ENCODE measurements at places on chromosomes 4 and X. TPM values are rescaled to one million over a fixed set of nuclear protein-coding genes. Genes with fewer than 3 reads are reported as not detected.

- DNase-seq, result no peak
These were observed 93.7 kb upstream of the MSX1 start for GRCh38 chr4:4765811-4766210.

The MAGEA2B gene
- not detected for total RNA-seq

DNA sequence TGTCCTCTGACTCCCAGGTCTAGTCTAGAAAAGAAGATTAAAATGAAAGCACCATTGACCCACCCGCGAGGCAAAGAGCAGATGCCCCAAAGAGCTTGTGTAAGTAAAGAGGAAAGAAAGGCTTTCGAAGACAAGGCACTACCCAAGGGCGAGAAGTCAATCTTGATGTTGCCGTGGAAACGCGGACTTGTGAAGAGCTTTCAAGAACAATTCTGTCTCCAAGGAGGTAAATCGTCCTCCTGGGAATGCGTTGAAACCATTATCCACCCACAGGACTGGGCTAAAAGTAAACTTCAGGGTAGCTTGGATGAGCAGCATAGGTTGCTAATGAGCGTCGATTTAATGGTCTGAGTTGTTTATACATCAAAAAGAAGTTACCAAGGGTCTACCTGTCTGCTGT is 189.3 kb downstream of the DHRSX start:
- DNase-seq, result no peak

DNA sequence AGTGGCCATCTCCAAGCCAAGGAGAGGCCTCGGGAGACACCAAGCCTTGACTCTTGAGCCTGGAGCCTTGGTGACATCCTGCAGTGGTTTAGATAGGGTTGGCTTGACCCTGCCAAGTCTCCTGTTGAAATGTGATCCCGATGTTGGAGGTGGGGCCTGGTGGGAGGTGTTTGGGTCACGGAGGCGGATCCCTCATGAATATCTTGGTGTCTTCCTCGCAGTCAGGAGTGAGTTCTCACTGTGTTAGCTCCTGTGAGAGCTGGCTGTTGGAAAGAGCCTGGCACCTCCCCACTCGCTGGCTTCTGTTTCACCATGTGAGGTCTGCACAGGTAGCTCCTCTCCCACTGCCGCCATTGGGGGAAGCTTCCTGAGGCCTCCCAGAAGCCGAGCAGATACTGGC is 38.8 kb downstream of the ADRA2C start:
- no peak for DNase-seq

The LINC00632 gene
- total RNA-seq, result not detected

The C4orf51 gene
- total RNA-seq, result not detected

GRCh38 chrX:79130857-79131256 is 13.6 kb upstream of the GPR174 start:
- no peak for DNase-seq

DNA sequence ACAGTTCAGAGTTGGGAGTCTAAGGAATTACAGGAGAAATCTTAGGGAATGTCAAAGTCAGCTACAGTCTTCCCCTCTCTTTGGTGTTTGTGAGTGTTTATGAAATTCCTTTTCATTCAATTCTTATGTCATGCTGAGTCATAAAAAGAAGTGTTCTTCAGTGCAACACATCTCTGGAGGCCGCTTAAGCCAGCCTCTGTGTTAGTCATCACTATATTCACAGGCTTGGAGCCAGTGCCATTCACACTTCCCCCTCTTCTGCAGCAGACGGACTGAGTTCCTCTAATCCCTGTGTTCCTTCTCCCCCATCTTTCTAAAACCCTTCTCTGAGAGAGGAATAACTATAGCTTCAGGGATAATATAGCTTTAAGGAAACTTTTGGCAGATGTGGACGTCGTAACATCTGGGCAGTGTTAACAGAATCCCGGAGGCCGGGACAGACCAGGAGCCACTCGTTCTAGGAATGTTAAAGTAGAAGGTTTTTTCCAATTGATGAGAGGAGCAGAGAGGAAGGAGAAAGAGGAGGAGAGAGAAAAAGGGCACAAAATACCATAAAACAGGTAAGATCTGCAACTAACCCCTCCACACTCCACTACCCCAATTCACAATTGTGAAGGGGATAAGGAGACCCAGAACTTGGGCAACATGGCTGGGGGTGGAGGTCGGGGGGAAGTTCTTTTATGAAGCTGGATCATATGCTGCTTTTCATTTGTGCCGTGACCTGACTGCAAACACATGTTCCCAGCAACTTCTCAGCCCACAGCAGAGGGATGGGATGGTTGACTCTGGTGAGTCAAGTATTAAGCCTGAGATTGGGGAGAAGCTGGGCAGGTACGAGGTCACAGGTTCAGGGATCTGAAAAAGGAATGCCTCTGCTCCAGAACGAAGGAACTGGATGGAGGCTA is at the start of gene SRPX2:
Gene SRPX2 (plus strand): TSS at position 244 of the 905 bp plus-strand sequence. CDS start 2,124 bp downstream, outside the sequence.
- DNase-seq, result no peak

The SCML1 gene
- total RNA-seq, result 6.4 TPM

DNA sequence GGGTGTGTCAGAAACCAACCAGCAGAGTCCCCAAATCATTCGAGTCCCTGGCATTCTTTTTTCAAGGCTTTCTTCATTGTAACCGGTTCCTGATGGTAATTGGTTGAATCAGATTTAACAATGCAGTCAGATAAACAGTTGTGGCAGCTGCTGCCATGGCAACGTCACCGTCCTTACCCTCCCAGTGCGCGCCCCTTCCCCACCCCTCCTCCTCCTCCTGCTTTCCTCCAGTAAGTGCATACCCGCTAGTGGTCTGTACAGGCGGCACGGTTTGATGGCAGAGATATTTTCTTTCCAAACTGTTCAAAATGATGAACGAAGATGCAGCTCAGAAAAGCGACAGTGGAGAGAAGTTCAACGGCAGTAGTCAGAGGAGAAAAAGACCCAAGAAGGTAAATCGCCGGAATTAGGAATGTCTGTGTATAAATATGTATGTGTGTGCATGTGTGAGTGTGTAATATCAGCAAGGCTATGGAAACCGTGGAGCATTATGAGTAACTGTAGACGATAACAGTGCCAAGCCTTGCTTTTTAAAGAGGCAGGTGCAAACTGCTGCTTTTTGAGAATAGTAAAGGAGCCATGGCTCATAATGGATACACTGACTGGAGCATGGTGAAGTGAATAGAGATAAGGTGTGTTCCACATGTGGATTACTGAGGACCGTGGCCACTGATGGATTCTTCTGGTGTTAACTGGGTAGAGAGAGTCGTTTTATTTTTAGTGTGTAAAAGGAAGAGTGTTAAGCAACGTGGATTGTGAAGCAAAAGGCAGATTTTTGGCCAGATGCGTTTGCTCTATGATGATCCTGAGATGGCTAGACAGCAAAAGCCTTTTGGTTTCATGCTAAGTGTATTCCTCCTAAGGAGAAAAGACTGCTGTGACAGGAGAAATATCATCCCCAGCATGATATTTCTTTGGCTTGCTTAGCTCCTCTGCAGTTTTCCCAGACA is at the start of gene ANK2:
Gene ANK2 (plus strand): TSS at position 233 of the 950 bp plus-strand sequence. CDS start 76 bp downstream, at position 309.
- DNase-seq, result no peak

- no peak for DNase-seq
These were observed 298.9 kb upstream of the MAGEB16 start for GRCh38 chrX:35499071-35499862.

DNA sequence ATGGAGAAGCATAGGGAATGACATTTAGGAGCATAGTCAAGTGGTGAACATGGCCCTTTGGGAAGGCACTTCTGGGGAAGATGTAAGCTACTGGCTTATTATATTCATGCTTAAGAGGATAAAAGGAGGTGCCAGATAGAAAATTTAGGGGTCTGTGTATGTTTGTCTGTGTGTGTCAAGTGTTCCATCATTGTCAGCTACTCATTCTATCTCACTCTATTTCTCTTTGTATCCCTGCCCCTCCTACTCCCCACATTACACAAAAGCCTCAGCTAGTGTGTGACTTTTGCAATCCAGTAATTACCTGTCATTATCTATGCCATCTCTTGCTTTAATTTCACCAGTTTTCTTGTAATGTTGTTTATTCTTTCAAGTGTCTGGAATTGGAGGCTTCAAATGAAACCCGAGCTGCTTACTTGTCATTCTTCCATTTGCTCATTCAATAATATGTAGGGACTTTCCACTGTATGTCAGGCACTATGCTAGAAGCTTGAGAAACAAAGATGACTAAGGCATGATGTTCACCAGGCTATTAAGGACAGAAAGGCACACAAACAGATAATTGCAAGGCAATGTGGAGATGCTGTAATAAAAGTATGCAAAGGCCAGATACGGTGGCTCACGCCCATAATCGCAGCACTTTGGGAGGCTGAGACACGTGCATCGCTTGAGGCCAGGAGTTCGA is 229.8 kb upstream of the TEX13C start:
- DNase-seq, result no peak

- no peak for DNase-seq
These were observed 78.2 kb downstream of the FAM47A start for GRCh38 chrX:34053931-34054330.

DNA sequence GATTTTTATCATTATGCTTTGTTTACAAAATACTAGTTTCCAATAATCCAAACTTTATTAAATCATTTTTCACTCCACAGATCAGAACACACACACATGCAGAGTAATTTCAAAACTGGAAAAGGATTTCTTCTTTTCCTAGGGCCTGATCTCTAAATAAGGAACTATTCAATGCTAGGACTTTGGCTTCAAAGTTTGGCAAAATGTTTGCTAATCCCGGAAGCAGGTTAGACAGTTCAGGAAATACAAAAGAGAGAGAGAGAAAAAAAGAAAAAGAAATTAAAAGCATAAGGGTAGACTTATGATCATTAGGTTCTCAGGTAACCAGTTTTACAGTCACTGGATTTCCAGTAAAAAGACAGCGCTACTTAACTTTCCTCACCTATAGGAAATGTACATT is 211.0 kb downstream of the DCLK2 start:
- DNase-seq, result no peak

- DNase-seq, result no peak
These were observed 60.6 kb upstream of the FAT4 start for GRCh38 chr4:125254106-125254505.

DNA sequence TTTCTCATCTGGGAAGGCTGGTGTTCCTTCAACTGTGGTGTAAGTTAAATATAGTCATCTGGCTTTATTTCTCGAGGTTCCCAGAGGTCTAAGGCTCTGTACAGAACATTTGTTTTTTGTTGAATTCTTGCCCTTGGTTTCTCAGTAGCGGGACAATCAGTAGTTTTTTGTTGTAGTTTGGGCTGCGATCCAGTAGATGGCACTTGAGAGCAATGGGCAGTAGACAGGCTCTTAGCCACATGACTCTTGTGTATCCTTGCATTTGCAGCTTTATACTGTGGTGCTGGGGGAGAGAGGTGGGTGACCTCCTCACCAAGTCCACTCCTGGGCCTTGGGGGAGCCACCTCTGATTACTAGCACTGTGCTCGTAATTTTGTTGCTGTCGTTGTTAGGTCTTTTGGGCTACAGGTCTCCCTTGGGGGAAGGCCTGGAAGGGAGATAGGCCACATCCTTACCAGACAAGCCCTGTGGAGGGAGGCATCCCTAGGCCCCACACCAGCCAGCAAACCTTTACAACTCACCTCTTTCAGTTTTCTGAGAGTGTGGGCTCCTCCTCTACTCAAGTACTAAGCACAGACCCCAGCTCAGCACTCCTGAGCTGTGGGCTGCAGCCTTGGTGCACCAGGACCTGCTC is 8.1 kb downstream of the ETDB start:
- no peak for DNase-seq

DNA sequence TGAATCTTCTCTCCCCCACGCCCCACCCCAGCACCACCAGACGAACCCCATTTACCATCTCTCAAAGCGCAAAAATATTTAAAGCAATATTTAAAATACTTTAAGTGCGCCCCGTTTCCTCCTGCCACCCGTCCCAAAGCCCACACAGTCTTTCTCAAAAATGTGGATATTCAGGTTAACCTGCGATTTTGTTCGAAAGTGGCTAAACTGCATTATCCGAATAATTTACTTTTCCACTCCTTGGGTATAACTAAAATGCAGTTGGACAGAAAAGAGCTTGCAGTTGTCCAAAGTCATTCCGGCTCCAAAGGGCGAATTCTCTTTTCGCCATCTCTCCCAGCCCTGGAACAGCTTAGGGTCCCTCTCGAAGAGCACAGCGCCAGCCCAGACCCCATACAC is 662 bp downstream of the SMIM43 start:
- DNase-seq, result no peak

DNA sequence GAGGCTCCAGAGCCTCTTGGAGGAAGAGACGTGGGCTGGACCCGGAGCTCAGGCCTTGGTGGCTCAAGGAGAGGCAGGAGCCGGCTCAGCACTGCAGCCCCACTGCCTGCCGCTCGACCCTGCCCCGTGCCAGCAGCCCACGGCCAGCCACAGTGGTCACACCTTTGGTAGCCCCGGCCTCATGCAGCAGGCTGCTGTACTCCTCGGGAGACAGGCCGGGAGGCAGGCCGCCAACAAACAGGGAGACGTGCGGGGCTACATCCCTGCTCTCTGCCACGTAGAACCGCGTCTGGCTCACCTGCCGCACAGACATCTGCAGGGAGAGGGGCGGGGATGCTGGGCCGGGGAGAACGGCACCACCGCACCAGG is 7.6 kb downstream of the DGKQ start:
- no peak for DNase-seq

- DNase-seq, result no peak
These were observed 23.7 kb downstream of the SULT1E1 start for GRCh38 chr4:69836287-69836686.

DNA sequence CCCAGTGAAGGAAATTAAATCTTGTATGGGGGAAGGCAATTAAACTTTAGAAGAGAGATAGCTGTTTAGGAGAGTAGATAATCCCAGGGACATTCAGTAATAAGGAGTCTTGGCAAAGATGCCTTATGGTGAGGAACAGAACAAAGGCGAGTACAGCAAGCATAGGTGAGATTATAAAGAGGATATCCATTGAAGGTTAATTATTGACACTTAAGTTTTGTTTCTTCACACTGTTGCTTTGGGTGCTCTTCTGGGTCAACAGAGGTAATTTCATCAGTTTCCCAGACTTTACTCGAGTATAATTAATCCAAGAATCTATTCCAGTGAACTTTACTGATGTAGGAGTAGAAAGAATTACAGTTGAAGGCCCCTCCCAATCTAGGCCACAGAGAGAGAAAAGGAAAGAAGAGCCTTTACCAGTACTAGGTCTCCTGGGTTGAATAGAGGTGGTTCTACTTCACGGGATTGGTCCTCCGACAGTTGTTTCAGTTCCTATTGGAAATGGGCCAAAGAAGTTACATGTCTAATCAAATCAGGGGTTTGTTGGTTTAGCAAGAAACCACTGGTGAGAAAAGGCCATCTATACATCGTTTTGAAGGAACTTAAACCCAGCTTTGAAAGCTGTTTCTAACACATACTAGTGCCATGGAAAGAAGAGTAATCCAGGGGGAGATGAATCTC is 27.2 kb downstream of the EPGN start:
- DNase-seq, result no peak

GRCh38 chr4:82491251-82491960 is 61.0 kb downstream of the ENOPH1 start:
- DNase-seq, result no peak

The OTOP1 gene
- total RNA-seq, result not detected

The AWAT2 gene
- not detected for total RNA-seq

- DNase-seq, result no peak
These were observed 38.1 kb upstream of the TRPC5 start for GRCh38 chrX:112120721-112121120.

Data from activated B cell treated with CpG ODN at 0.5 μM for 24 hours (primary cell).